ENCODE measurements at places on chromosomes 7 and 10. TPM values are rescaled to one million over a fixed set of nuclear protein-coding genes. Genes with fewer than 3 reads are reported as not detected.

Gene BTBD16
- total RNA-seq: 0.11 TPM

Gene MMP21
- not detected for total RNA-seq

Gene TASOR2
- 87.7 TPM for total RNA-seq

Gene NEUROG3
- total RNA-seq: not detected

Gene ANK3
- total RNA-seq: 19.6 TPM

Gene CTNNA3
- total RNA-seq: not detected

Gene MMRN2
- total RNA-seq: 6.3 TPM

Gene CNNM1
- not detected for total RNA-seq

Gene TRUB1
- 54.0 TPM for total RNA-seq

Gene GDF10
- total RNA-seq: not detected

Gene FAM237B
- not detected for total RNA-seq

Gene HOXA11
- total RNA-seq: 1.2 TPM

Gene KLF14
- total RNA-seq: 0.45 TPM

Data from A375 (cell line).